ENCODE measurements at places on chromosomes 6 and 20.

DNA sequence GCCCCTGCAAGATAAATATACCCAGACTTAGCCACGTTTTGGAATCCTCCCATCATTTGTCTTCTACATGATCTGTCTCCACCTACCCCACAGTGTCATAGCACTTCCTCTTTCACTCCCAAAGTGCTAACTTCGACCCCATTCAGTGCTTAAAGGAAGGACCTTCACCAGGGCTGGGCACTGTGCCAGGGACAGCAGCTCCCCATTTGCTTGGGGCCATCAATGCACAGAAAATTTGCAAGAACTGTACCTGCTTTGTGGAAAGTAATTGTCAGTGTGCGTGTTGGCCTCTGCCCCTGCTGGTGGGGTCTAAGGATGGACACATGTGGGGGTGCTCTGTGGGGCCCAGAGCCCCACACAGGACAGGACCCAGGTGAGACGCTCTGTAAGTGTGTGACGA is 5.2 kb upstream of the BPIFA2 start:
- DNase-seq, result no peak

DNA sequence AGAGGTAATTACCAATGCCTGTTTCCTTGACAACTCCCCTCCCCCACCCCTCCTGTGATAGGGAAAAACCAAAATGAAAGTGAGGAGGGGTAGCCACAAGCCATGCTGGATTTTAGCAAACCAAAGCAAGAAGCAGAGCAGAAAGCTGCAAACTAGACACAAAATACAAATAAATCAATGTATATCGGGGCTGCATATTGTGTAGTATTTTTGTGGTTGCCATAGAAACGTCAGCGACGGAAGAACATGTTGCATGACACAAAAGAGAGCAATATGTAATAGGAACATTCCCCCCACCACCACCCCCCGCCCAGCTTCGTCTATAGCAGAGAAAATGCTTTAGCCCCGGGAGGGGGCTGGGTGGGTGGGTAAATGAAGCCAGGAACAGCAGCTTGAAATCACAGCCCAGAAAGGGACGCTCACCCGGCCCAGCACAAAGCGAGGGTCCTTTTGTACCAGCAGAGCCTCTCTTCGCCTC is 548 bp downstream of the AGPAT4 start:
- DNase-seq, result peak; percentile 48

- no peak for DNase-seq
These were observed 1080.7 kb upstream of the MAP3K7 start for GRCh38 chr6:91667596-91667995.

DNA sequence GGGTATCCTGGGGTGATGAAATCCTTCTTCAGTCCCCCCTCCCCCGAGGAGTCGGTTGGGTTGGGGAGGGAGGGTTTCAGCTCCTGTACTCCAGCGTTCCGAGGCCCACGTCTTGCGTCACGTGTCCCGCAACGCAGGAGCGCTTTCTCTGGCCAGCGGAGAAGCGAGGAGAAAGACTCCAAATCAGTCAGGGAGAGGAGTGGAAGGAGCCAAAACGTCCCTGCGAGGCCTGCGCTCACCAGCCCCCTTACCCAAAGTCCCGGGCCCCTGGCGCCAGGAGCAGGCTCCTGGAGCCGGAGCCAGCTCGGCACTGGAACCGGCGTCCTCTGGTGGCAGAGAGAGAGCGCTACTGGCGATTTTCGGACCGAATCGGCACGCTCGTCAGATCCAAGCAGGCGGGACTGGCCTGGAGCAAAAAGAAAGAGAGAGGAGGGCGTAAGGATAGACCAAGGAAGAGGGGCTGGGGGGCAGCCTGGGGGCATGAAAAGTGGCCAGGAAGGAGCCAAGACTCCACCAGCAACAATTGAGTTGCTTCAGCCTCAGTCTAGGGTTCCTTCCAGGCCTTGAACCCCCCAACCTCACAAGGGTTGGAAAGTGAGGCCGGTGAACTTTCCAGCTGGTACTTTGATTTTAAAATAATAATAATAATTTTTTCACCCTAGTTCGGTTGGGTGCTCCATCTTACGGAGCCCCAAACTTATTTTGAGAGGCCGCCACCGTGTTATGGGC is at the start of gene GNAS:
Gene GNAS, plus strand, starts transcription at position 174 of the 729 bp plus-strand sequence.
- peak; percentile 33 for DNase-seq

DNA sequence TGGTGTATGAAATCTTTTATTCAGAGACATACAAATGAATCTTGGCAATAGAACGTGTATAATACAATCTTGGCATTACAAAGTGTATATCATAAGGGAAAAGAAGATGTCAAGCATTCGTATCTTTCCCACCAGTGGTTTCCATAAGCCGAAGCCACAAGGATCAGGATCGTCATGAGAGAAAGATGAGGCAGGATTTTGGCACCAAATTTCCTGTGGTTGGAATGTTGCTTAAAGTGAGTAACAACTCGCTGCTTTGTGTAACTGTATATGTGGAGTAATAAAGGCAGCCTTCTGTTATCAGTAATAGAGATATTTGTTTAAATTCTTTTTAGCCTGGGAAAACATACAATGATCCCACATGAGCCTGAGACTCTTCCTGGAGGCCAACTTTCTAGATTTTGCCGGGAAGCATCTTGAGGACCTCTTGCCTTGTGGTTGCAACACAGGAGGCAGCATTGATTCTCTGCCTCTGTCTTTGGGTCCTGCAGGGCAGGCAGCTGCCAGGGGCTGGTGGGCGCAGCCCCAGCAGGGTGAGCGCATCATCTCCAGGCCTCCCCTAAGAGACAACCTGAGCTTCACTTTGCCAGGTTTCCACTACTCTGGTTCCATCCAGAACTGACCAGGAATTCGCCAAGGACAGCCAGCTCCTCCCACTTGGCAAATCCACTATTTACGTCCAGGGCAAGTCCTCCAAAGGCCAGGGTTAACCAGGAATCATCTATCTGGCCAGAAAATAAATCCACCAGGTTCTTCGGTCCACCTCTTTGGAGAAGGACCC is 230.9 kb upstream of the SULF2 start:
- DNase-seq, result no peak

DNA sequence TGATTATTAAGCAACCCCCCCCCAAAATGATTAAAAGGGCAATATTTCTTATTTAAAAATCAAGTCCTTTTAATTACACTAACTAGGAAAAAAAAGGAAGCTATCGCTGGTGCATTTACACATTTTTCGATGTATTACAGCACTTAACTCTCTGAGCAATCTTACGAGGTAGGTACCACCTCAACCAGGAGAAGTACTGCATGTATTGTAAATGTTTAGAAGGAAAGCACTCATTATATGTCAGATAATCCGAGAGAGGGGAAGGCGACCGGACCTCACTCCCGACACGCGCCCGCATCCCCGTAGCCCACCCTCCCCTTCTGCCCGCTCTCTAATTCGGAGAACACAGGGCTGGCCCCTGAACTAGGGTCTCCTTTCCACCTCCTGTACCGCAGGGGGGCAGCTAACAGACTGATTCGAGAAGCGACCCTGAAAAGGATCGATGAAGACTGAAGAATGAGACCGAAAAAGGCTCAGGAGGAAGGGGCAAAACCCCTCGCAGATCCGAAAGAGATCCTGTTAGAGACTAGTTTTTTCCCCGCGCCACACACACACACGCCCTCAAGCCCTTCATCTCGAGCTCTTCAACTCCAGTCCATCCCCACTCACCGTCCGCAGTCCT is 337 bp downstream of the ESF1 start:
- no peak for DNase-seq

- DNase-seq, result no peak
These were observed 226.5 kb upstream of the CST7 start for GRCh38 chr20:24722586-24722985.
